ENCODE measurements at places on chromosomes 16 and 17.

- peak; percentile 70 for DNase-seq
Observed at GRCh38 chr17:31339906-31340661, 18.7 kb upstream of the EVI2A start.

DNA sequence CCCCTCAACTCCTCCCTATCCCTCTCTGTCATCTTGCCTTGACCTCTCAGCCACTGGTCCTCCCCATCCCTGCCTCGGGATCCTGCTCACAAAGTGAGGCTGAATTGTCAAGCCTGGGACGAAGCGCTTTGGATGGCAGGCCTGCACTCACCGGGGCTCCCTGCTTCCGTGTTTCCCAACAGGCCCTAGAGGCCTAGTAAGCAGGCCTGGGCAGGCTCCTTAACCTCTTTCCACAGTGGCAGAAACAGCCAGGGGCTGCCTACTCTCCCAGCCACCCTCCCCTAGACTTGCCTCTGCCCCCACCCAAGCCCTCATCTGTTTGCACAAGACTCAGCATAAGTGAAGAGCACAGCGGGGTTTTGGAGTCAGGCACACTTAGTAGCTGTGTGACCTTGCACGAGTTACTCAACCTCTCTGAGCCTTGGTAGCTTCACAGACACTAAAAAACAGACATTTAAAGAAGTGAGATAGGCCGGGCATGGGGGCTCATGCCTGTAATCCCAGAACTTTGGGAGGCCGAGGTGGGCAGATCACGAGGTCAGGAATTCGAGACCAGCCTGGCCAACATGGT, 5.0 kb upstream of the FADS6 start:
- no peak for DNase-seq

DNA sequence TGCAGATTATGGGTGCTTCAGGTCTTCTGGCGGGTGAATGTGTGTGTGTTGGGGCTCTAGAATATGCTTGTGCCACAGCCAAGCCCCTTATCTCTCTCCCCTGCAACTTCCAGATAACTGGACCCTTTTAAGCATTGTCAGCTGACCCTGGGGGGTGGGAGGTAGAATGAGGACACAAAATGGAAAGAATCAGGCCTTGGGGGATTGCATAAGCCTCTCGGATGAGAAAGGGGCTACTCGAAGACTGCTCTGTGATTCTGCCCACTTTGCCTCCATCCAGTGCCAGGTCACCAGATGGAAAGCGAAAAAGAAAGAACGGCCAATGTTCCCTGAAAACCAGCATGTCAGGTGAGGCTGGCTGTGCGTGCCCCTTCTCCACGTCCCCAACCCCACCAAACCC, 13.8 kb downstream of the THRA start:
- no peak for DNase-seq

DNA sequence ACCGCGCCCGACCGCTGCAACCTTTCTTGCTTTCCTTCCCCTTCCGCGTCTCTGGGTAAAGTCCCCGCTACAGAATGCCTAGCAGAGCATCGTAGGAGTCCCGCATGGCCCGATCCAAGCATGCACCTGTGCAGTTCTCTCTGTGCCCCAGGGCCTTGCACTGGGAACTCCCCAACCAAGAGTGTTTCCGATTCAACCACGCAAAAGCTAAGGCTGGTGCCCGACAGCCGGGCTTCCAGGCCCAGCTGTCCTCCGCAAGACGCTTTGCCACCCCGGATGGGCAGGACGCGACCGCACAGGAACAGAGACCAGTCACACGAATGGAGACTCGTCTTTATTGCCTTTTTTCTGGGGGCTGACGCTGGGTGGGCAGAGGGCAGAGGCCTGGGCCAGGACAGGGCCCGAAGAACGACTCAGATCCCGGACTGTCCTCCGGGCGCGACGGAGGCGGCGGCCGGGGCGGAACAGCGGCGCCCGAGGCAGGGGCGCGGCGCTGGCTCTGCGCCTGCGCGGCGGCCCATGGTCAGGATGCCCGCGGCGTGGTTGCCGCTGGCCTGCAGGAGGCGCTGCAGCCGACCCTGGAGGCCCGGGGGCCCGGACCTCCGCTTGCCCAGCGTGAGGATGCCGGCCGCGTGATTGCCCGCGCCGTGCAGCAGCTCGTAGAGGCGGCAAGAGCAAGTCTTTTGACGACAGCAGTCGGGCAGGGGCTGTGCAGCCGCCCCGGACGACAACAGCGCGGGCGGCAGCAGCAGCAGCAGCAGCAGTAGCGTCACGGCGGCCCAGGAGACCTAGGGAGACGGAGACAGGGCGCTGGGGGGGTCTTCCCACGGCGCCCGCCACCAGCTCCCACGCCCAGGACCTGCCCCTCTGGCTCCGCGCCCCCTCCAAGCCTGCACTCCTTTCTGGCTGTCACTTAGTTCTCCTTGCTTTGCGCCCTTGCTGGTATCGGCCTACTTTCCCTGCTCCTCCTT, 1.2 kb downstream of the HCRT start:
- peak; percentile 76 for DNase-seq

GRCh38 chr16:78034530-78034929, 12.2 kb downstream of the CLEC3A start:
- no peak for DNase-seq

GRCh38 chr16:17230932-17231581, 239.7 kb downstream of the XYLT1 start:
- no peak for DNase-seq

- DNase-seq, result peak; percentile 48
Observed at GRCh38 chr17:21548236-21548635, 144.1 kb upstream of the KCNJ18 start.

GRCh38 chr17:41962111-41962510, 4.5 kb upstream of the CNP start:
- no peak for DNase-seq

GRCh38 chr16:81863630-81864352, 84.7 kb downstream of the PLCG2 start:
- DNase-seq, result no peak

DNA sequence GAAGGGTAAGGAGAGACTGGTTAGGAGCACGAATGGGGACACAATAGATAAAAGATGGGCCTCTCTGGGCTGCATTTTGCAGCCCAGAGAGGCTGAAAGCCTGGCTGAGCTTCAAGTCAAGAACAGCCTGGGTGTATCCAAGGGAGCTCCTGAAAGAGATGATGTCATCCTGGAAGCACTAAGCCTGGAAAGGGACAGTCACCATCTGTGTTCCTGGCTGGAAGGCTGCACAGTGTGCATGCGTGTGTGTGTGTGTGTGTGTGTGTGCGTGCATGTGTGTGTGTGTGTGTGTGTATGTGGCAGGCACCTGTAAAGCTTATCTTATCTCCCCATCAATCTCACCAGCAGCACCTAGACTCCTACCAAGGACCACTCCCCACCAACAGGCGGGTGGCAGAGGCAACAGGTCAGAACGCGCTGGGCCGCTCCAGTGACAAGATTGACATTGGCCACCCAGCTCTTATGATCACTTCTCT, 44.1 kb downstream of the COG7 start:
- DNase-seq, result peak; percentile 70

DNA sequence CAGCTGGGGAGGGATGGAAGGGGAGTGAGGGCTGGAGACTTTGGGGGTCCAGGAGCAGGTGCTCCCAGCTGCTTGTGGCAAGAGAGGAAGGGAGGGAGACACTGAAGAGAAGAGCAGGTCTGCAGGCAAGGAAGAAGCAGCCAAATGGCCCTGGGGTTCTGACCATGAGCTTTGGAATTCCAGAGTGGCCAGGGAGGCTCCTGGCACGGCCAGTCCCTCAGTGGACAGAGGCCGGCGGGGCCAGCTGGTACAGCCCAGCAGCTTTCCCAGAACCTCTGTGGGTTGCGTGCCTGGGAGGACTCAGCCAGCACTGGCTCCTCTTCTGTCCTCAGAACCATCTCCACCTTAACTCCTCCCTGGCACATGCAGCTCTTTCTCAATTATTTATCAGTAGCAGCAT, 233.0 kb downstream of the MSI2 start:
- peak; percentile 32 for DNase-seq

DNA sequence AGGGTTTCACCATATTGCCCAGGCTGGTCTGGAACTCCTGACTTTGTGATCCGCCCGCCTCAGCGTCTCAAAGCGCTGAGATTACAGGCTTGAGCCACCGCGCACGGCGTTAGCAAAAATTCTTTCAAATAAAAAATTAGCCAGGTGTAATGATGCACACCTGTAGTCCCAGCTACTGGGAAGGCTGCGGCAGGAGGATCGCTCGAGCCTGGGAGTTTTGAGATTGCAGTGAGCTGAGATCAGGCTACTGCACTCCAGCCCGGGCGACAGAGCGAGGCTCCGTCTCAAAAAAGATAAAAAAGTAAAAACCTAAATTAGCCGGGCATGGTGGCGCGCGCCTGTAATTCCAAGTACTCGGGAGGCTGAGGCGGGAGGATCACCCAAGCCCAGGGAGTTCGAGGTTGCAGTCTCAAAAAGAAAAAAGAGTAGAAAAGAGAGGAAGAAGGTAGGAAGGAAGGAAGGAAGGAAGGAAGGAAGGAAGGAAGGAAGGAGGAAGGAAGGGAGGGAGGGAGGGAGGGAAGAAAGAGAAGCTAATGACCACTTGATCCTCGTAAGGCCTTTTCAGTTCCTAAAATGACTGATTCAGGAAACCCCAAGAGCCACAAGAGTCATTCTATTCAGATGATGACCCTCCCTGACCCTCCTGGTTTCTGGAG, 59.2 kb downstream of the SRL start:
- DNase-seq, result no peak

GRCh38 chr17:50018909-50019308, 23.9 kb upstream of the DLX3 start:
- peak; percentile 25 for DNase-seq

DNA sequence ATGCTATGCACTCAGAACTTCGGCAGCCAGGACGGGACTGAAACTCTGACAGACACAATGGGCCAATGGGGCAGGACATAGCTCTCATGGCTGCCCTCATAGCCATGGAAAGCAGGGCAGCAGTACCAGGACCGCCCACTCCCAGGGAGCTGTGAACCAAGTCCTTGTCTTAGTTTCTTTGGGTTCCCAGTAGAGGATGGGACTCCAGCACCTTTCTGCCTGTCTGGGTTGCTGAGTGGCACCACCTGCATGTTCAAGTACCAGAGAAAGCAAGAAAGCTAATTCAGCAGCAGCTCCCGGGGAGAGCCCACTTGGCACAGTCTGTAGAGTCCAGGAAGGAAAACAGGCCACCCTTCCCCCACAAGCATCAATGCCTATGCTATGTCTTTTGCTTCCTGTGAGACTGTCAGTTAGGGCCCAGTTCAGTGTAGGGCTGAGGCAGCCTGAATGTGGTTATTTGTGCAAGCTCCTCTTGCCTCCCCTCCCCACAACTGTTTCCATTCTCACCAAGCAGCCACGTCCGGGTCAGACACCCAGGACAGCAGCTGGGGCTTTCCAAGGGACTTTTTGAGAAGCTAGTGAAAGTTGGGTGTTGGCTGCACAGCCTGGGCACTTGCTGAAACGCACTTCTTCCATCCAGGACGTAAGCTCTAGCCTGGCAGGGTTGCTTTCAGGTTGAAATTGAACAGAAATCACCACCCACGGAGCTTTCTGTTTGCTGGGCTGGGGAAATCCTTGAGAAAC, 7.8 kb downstream of the SUPT4H1 start:
- no peak for DNase-seq

DNA sequence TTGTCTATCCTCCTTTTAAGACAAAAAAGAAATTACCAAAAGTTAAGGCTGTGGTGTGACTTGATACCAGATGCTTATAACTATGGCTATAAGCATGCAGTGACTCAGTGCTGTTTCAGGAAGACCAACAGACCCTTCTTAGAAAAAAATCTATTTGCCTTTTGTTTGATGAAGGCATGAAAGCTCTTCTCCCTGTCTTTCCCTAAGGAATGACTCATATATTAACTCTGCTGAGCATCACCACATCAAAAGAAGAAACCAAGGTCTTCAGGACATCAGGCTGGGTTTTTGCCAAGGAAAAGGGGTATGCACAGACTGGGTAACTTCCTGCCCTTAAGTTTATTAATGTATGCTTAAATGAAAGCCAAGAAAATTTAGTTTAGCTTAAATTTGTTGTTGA, 47.1 kb downstream of the VMP1 start:
- DNase-seq, result peak; percentile 95

DNA sequence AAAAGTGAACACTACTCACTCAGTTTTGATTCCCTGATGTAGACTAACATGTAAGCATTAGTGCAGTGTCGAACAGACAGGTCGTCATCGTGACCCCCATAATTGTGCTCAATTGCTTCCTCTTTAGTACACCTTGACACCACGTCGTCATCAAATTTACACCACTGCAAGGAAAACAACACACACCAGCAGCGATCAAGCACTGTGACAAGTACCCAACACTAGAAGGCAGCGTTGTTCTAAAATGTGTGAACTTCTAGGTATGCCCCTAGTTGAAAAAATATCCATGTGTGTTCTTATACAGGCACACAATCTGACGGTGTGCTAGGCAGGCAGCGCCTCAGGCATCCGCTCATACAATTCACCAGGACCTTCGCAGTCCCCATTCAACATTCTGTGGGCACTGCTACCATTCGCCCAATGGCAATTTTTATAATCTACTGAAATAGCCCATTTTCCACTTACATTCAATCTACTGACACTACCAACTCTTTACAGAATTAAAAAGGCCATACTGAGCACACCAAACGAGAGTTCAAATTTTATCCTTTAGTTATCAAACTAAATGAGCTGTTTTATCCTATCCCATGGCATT, 23.1 kb downstream of the LITAFD start:
- DNase-seq, result no peak

DNA sequence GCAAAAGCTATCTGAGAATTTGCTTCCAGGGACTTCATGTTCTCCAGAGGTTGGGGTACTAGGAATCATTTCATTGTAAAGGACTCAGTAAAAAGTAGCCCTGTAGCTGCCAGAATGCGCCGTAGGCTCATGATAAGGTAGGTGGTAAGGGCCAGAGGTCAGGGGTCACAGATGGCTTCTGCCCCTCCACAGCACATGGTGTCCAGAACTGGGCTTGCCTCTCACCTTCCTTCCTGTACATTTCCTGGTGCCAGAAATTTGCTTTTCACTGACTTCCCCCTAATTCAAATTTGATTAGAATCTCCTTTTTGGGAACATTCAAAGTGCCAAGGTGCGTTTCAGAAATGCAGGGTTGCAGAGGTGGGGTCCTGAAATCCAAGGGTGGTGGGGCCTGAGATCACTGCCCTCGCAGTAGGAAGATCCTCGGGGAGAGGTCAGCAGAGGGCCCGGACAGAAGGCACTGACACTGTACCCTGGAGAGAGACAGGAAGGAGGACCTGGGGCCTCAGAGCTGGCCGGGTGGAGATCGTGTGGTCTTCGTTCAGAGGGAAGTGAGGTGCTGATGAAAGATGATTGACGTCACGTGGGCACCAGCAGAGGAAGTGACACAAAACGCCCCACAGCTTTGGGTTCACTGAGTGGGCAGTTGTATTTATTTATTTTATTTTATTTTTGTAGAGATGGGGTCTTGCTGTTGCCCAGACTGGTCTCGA, 25.5 kb upstream of the METRNL start:
- no peak for DNase-seq

GRCh38 chr17:4083187-4083586, 59.6 kb downstream of the ZZEF1 start:
- no peak for DNase-seq

GRCh38 chr17:7769854-7770253, 52.3 kb downstream of the DNAH2 start:
- DNase-seq, result no peak
